Stimulated activated CD4-positive, alpha-beta T cell treated with anti-CD3 and anti-CD28 coated beads, Interleukin-1b, Interleukin-23, amount 100 ng/mL, for 1 hour (primary cell): ENCODE measurements at places on chromosomes 3 and 15.

- no peak for DNase-seq
Measured at GRCh38 chr3:110069761-110070160, 732.4 kb upstream of the DPPA4 start.

DNA sequence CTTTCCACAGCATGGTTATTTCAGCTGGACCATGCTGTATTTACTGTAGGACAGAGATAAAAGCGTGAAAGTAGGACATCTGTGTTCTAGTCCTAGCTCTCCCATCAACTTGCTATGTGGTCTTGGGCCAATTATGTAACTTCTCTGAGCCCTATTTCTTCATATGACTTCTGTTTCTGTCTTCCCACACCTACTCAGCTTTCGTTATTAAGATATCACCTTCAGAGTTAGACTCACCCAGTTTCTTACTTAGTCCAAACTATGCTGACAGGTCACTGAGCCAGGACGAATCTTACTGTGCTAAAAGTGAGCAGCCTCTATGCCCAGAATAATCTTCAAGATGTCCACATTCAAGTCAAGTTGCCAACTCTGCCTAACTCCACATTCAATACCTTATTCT, 283.7 kb downstream of the IL5RA start:
- no peak for DNase-seq

- DNase-seq, result no peak
Measured at GRCh38 chr3:161422171-161422700, 50.9 kb upstream of the SPTSSB start.

GRCh38 chr3:10423171-10423882, 82.1 kb downstream of the ATP2B2 start:
- no peak for DNase-seq

DNA sequence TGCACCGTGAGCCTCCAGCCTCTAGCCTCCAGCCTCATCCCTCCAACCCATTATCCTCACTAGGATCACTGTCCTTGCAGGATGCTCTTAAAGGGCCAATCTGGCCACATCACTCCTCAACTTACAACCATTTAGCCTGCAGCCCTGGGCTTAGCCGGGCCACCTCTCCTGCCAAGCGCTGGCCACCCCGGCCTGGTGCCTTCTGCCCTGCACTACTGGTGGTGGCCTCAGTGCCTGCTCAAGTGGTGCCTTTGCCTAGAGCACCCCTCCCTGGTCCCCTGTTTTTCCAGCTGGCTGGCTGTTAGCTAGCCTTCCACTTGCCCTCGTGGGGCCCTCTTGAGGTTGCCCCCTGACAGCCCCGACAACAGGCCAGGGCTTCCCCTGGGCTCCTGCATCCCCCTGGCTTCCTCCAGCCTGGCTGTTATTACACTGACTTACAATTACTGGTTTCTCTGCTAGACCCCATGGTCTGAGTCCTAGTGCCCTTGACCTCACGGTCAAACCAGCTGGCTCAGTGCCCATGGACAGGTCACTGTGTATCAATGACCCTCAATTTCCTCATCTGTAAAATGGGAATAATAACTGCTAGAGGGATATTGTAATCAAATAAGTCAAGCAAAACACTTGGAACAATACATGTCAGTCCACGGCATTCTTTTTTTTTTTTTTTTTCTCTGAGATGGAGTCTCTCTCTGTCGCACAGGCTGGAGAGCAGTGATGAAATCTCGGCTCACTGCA, 15.5 kb downstream of the ATP2B2 start:
- DNase-seq, result no peak

DNA sequence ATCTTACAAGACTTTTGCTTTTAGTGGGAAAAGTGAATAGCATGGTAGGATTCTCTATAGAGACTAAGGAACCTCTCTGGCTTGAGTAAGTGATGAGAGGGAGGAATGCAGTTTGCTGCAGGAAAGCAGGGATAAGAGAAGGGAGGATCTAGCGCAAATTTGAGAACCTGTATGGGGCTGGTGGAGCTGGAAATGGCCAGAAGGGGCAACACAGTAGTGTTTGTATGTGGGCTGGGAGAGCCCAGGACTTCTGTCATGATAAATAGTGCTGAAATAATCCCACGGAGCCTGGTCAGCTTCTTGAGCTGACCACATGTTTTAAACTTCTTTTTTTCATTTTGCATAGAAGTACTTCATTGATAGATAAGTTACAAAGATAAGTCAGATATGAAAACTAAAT, 11.2 kb upstream of the SHC4 start:
- DNase-seq, result no peak

DNA sequence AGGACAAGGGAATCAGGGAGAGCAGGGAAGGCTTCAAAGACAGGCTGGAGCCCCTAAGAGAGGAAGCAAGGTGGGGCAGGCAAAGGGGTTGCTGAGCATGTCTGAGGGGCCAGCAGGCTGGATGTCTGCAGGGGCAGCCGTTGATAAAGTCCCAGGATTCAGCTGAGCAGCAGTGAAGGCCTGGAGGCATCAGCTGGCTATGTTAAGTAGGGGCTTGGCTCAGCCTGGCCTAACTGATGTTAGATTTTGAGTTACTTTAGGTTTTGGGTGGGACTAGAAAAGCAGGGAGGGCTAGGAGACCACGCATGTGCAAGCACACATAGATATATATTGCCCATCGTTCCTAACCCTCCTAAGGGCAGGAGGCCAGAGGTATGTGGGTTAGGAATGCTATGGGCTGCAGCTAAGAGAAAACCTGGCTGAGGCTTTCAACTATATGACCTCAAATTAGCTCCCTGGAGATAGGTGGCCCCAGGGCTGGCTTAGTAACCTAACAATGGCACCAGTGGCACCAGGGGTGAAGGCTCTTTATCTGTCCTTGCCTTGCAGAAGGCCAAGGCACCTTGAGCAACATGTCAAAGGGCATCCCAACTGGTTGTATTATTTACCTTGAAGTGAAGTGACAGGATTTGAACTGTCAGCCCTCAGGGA, 331.5 kb upstream of the CTDSPL start:
- no peak for DNase-seq

DNA sequence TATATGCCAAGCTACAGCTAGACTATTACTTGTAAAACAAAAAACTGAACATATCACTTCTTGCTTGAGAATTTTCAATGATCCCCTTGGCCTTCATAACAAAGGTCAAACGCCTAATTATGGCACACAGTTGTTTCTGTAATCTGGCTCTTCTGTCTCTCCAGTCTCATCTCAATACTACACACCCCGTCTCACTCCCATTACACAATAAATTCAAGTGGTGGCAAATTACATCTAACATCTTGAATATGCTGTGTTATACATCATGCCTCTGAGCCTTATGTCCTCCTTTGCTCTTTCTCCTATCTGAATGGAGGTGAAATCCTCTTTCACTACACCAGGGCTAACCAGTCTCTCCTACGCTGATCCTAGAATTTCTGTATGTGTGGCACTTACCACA, 140.4 kb downstream of the TBL1XR1 start:
- DNase-seq, result no peak

GRCh38 chr3:43294975-43295374, 8.6 kb downstream of the SNRK start:
- no peak for DNase-seq

DNA sequence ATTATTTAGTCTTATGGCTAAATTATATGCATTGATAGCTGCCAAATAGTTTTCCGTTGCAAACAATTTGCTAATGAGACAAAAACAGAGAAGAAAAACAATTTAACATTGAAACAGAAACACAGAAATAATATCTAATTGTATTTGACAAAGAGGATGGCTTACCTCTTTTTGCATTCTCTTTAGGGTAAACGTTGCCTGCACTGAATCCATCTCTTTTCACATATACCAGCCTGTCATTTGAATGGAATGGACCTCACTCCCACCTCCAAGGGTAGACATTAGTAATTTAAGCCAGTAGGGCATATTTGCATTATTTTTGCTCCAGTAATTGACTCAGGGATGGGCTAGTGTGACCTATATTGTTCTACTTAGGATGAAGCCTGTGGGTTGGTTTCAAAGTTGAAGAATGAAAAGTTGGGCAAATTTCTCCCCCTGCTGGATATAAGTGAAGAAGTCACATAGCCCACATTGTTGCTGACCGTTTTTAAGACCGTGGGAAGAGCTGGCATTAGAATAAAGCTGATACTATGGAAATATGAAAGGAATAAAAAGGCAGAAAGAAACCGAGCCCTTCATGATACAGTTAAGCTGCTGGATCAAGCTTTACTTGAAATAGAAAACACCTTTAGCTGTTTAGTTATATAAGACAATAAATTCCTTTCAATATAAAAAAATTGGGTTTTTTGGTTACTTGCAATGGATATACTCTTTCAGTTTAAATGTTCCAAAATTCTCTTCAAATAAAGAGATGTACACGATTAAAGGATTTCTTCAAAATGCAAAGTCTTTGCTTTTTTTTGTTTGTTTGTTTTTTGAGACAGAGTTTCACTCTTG, 26.9 kb downstream of the PIERCE2 start:
- DNase-seq, result no peak

GRCh38 chr3:100548053-100548452, 55.6 kb downstream of the TMEM45A start:
- no peak for DNase-seq

GRCh38 chr3:197513953-197514785, 41.6 kb downstream of the BDH1 start:
- no peak for DNase-seq

GRCh38 chr3:23668430-23668904, 137.3 kb upstream of the UBE2E1 start:
- DNase-seq, result no peak

GRCh38 chr3:134820994-134821393, 25.9 kb downstream of the EPHB1 start:
- DNase-seq, result no peak

DNA sequence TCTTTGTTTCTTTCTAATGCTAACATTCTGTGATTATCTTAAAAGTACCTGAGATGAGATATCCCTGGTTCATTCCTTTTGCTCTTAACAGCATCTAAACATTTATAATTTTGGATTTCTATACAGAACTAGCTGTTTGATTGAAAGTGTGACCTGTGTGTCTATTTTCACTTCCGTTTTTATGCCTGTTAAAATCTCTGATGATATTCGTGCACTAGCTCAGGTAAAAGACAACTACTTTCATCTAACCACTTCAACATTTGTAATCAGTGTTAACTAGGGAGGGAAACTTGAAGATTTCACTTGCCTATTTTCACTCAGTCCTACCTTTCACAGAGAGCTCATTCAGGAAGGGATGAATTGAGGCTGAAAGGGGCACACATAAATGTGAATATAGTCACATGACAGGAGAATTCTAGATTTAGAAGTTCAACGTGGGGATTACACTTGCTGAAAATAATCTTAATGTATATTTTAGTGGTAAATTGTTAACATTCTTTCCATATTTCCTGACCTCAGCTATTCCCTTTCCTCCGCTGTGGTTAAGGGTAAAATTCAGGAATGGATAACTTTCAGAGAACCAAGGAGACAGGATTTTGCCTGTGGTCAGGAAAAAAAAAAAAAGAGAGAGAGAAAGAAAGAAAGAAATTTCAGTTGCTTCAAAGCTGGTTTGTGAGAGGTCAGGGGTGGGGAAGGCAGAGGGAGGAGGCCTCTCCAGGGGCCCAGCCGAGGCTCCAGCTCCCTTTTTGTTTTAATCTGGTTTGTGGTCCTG, 159.8 kb upstream of the TSC22D2 start:
- DNase-seq, result no peak

GRCh38 chr3:82556113-82556512, 794.7 kb upstream of the GBE1 start:
- DNase-seq, result no peak

GRCh38 chr3:184679056-184679816, 32.6 kb downstream of the MAGEF1 start:
- no peak for DNase-seq

- DNase-seq, result no peak
Measured at GRCh38 chr15:90873488-90873997, 5.2 kb downstream of the FURIN start.

GRCh38 chr15:73923488-73924164, 2.6 kb upstream of the LOXL1 start:
- no peak for DNase-seq

DNA sequence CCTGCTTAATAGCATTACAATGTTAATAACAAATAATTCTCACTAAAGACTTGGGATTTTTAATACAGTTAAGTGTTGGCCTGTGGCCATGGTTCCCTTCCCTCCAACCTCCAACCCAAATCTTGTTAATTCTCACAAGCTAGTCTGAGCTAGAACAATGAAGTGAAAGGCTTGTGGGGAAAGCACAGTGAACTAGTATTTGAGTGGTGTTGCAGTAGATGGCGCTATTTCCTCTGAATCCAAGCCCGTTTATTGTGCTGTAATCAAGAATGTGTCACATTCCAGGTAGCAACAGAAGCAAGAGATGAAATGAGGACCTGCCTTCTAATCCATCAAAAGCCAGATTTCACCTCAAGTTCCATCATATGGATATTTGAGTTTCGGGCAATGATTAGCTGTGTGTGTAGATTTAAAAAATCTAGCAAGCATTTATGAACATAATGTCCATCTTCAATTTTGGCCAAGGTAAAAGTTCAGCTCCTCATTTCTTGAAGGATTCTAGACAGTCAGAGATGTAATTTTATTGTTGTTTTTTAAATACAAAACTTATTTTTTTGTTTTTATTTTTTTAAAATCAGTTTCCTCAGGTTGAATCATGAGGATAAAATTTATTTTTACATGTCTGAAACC, 160.7 kb downstream of the SQOR start:
- DNase-seq, result no peak

DNA sequence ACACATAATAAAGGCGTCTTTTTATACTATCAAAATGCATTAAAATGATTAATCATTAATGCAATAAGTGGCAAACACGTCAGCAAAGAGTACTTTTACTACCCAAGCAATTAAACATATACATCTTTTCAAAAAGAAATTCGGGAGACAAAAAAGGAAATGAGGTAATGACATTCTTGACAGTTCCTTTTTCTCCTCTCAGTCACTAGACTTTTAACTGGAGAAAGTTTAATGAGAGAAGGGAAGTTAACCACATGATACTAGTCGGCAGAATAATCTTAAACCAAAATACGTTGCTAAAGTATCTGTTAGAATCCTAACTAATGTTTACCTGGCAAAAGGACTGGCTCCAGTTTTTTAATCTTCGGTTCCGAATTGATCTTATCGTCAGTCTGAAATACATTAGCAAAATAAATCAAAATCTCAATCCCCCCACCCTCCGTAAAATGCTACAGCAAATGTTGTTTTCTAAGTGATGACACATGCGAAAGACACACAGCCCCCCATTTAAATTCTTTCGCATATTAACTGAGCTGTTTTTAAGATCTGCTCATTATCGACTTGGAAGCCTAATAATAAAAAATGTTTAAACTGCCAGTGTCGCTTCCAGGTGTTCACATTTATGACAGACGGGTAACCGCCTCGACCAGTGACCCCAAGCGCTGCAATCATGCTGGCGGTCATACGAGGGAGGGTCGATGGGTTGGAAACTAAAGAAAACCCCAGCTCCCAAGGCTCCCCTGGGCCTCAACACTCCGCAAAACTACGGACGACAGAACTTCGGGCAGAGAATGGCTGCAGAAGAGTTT, 778 bp downstream of the MTMR10 start:
- no peak for DNase-seq

DNA sequence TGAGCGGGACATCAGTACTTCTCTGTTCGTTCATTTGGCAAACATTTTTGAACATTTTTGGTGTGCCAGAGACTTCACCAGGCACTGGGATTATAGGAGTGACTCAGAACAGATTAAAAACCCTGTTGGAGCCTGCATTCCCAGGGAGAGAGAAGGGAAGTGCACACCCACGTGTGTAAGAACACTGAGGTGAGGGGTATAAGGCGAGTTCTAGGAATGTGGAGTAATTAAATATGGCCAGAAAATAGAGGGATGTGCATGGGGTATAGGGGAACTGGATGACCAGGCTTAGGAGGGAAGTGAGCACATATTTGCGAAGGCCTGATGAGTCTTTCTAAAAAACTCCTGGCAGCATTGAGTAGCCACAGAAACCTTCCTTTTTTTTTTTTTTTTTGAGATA, 401.2 kb upstream of the C2CD4B start:
- DNase-seq, result no peak
